ENCODE measurements at places on chromosomes 7 and 10.

- no peak for DNase-seq
Measured at GRCh38 chr7:80823057-80823456, 95.8 kb downstream of the SEMA3C start.

- DNase-seq = no peak
Measured at GRCh38 chr7:134829380-134829986, 50.0 kb downstream of the CALD1 start.

GRCh38 chr7:114530057-114530611 lies 115.5 kb downstream of the FOXP2 start:
- DNase-seq = peak; percentile 37

DNA sequence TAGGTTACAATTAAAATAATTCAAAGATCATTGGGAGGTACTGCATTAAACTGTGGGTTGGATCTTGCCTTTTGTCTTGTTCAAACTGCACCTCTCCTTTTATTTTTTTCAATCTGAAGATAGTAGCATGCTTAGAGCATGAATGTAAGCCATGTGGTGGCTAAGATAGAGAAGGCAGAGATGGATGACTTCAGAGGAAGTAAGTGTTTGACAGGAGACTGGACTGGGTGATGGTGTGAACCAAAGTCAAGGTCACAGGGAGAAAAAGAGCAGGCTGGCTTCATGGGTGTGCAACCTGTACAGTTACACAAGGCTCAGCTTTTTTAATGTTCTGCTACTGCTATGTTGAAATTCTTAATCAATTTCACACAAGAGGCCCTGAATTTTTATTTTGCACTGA lies 85.6 kb downstream of the ZEB1 start:
- DNase-seq = no peak

- no peak for DNase-seq
Measured at GRCh38 chr10:129956876-129957673, 7.0 kb downstream of the EBF3 start.

- DNase-seq = no peak
Measured at GRCh38 chr10:1581189-1581588, 156.1 kb downstream of the ADARB2 start.

GRCh38 chr10:30434273-30435072 lies 489 bp downstream of the MAP3K8 start:
- DNase-seq = peak; percentile 61

DNA sequence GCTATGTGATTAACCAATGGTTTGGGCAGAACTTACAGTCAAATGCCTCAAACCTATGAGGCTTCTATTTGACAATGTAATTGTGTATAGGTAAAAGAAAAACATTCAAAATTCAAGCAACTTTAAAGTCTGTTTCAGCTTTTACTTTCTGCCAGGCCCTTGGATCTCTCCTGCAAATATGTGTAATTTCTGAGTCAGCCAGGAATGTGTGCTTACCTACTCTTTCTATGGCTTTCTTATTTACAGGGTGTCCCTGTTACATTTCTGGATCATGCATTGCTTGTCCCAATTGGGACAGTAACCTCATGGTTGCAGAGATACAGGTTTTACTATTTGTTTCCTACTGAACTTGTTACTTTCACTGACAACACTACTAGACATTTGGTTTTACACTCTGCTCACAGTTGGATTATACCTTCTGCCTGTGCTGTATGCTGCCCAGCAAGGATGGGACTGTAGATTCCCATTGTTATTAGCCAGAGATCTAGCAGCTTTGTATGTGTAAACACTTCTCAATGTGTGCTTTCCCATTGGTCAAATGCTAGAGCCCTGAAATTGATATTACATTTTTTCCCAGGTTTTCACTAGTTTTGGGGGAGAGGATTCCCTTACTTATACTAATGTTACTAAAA lies 355.3 kb downstream of the ARL4A start:
- no peak for DNase-seq

- DNase-seq = no peak
Measured at GRCh38 chr10:69439813-69440506, 11.3 kb upstream of the TSPAN15 start.

- no peak for DNase-seq
Measured at GRCh38 chr7:94665426-94665825, 9.5 kb upstream of the SGCE start.

GRCh38 chr10:87761892-87762291 lies 56.1 kb downstream of the ATAD1 start:
- DNase-seq = no peak

DNA sequence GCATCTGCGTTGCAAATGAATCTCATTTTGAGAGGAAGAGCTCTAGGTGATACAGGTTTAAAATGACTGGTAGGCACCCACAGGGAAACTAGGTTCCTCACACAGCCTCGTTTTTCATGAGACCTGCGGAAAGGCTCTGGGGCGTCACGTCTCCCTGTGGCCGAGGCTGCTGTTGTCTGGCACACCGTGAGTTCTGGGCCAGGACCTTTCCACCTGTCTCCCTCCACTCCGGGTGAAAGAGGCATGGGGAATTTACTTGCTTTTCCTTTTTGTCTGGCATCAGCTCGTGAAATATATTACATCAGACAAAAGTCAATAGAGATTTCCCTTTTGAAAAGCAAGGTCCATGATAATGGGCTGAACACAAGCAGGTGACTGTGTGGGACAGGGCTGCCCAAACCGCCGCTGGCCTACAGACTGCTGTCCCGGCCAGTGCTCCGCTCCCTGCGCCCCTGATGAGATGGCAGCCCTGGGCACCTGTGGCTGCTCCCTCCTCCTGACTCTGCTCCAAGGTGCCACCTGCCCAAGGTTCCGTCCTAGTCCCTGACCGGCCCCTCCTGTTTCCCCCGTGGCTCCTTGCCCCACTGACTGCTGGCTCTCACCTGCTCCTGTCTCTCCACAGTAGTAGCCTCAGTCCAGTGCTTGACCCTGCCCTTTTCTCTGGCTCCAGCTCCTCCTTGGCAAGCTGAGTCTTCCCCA lies 109.6 kb downstream of the NKX6-2 start:
- DNase-seq = no peak

GRCh38 chr10:59803714-59804113 lies 50.5 kb upstream of the MRLN start:
- DNase-seq = no peak

DNA sequence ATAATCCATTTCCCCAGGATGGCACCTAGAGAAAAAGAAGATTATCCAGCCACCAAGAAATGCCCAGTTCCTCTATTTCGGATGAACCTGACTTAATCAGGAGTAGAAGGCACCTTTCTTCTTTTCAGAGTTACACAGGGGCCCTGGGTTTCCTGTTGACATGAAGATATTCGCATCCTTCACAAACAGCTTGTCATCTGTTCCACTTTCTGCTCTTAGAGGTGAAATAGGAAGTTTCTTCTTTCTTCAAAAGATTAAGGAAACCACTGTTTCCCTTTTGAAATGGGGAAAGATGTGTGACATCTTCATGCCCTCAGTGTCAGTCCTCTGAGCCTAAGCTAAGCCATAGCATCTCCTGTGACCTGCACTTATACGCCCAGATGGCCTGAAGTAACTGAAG lies 39.1 kb upstream of the RAB18 start:
- DNase-seq = no peak

DNA sequence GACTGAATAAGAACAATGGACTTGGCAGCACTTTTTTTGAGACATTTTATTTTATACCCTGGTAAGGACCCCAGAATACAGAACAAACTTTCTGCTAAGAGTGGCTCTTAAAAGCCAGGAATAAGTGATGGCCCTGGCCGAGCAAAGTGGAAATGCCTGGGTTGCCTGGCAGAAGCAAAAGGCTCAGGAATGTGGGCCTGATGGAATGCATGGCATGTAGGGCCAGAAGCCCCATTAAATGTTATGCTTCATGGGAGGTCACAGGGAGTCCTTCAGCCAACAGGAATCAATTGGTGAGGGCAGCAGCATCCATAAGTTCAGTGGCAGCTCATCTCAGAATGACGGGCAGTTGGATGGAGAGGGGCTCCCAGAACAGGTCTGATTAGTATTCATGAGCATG lies 301.5 kb upstream of the CACNA2D1 start:
- DNase-seq = no peak

GRCh38 chr10:34698979-34699378 lies 116.1 kb downstream of the PARD3 start:
- no peak for DNase-seq

GRCh38 chr10:131724891-131725580 lies 175.8 kb upstream of the PPP2R2D start:
- DNase-seq = no peak

DNA sequence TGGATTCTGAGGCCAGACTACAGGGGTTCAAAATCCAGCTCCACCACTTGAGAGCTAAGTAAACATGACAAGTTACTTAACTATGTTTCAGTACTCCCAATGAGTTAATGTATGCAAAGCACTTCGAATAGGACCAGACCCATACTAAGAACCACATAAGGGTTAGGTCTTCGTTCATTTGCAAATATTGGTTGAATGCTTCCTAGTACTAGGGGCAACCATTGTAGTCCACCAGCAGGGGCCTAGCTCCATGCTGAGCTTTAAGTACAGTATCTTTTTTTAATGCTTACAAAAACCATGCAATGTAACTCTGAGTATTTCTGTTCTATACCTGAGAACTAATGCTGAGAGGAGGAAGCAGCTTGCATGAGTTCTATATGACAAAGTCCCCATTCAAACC lies 80.4 kb upstream of the PDE1C start:
- DNase-seq = no peak

DNA sequence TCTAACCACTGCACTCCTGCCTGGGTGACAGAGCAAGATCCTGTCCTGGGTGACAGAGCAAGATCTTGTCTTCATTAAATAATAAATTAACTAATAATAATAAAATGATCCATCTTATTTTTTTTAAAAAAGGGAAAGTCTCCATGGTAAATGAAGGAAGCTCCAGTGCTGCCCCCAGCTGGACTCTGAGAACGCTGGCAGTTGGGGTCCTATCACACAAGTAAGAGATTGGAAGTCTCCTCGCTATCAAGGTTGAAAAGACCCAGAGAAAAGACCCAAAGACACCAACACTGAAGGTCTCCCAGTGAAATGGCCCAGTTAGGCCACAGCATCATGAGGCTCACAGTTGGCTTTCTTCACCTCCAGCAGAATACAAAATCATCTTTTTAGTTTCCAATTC lies 13.8 kb upstream of the C10orf67 start:
- no peak for DNase-seq

- DNase-seq = no peak
Measured at GRCh38 chr7:101363196-101363733, 590 bp downstream of the COL26A1 start.

- no peak for DNase-seq
Measured at GRCh38 chr10:22643775-22644174, 70.6 kb downstream of the PIP4K2A start.

DNA sequence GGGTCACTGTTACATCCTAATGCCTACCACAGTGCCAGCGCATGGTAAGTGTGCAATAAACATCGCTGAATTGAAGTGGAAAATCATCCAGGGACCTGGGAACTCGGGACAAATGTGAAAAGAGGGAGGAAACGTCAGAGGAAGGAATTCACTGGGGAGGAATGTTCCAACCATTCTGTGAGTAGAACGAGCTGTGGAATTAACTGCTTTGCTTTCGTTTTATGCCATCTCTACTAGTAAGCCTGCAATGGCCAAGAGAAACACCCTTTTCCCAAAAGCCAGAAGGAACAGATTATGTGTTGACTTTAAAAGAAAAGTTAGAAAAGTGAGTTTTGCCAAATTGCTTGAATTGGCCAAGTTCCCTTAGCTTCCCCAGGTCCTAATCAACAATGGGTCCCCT lies 1044.9 kb downstream of the TYW1 start:
- no peak for DNase-seq
